ENCODE measurements at places on chromosomes 5 and 9.
A peak's percentile ranks its signal among the peaks of the same experiment; 100 is the strongest.

DNA sequence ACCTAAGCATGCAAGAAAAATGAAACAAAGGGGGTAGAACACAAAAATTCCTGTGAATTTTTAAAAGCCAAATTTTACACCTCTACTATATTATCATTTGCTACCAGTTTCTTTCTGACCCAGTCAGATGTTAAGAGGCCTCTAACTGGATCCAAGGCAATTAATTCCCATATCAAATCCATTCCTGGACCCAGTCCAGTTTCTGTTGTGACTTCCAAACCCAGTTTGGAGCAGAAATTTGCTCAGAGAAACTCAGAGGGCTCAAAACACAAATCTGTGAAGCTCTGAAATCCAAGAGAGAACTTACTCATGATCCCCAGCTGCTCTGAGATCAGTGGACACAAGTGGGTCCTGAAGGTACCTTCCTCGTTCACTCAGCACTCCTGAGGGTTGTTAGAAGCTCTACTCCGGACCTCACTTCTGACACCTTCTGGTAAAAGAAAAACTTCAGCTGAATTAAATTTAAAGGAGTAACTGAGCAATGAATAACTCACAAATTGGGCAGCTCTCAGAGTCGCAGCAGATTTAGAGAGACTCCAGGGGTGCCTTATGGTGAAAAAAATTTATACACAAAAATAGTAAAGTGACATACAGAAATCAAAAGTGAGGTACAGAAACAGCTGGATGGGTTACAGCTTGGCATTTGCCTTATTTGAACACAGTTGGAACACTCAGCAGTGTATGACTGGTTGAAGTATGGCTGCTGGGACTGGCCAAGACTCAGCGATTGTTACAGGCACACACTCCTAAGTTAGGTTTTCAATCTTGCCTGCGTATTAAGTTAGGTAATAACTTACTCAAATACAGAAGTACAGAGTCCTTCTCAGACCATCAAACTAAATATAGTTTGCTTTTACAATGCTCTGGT lies 32.4 kb downstream of the INSL4 start:
- peak; percentile 23 for DNase-seq

DNA sequence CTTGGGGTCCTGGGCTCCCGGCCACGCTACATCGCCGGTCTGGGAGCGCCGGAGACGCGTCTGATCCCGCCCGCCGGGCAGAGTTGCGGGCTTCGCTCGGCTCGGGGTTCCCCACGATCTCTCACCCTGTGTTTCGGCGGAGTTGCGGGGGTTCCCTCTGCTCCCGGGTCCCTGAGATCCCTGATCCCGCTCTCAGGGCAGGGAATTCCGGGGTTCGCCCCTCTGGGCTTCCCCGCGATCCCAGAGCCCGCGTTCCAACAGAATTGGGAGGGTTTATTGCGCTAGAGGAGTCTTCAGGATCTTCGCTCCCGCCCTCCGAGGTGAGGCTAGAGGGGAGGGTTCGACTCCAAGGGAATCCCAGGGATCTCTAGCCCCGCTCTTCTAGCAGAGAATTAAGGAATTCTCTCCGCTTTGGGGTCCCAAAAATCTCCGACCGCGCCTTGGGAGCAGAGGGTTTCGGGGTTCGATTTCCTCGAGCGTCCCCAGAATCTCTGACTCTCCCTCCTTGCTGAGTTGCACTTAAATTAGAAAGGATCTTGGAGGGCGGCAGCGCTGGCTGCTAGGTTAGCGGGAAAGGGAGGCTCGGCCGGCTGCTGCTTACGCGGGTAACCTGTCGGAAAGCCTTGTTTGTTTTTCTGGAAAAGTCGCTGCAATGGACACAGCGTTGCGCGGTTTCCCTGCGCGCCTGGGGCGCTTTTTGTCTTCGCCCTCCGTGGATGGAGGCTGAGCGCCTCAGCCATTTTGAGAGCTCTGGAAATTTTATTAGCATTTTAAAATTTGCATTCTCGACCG lies 1.3 kb downstream of the DMRT1 start:
- DNase-seq = no peak

GRCh38 chr5:122471031-122471751 lies 159.2 kb downstream of the SNCAIP start:
- DNase-seq = no peak

- no peak for DNase-seq
These were observed 30.9 kb upstream of the IRX4 start for GRCh38 chr5:1913578-1913977.

DNA sequence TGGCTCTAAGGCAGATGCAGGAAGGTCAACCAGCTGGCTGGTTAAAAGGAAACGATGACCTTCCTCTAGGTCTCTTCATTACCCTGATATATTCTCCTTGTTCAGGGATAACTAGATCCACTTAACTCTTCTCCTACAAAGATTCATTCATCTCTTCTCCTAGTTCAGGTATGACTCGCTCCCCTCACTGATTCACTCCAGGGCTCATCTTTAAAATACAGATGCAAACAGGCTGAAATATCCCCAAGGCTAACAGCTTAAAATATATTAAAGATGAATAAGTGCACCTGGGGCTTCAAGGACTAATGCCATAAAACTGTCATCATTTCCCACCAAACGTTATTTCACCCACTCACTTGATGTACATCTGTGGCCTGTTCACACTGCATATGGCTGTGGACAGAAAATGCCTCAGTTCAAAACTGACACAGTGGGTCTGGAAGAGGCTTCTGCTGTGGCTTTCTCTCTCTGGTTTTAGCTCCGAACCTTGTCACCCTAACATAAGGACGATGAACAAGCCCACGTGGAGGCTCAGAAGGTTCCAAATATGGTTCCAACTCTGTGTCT lies 366.9 kb downstream of the DEPDC1B start:
- DNase-seq = no peak

GRCh38 chr5:173204185-173204979 lies 30.6 kb downstream of the NKX2-5 start:
- peak; percentile 23 for DNase-seq

DNA sequence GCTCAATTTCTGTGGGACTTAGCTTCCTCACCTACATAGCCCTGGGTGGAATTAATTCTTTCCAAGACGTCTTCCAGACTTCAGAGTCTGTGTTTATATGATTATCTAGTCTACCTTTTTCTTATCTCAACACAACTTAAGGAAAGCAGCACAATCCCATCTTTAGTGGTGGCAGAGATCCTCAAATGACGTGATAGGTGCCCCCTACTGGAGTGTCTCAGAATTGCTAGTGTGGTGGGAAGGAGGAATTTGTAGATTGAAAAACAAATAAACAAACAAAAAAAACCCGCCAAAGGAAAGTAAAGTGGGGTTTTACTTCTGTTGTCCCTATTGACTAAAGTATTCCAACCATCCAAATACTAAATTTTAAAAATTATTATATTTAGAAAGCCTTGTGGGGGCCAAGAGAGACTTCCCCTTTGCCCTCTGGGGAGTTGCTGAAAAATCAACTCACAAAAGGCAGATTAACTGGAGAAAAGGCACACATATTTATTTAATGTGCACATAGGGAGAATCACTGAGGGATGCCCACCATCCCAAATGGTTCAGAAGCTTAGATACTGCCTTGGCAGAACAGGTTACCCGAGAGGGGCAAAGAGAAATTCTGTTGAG lies 283.3 kb downstream of the TMEM167A start:
- peak; percentile 10 for DNase-seq

DNA sequence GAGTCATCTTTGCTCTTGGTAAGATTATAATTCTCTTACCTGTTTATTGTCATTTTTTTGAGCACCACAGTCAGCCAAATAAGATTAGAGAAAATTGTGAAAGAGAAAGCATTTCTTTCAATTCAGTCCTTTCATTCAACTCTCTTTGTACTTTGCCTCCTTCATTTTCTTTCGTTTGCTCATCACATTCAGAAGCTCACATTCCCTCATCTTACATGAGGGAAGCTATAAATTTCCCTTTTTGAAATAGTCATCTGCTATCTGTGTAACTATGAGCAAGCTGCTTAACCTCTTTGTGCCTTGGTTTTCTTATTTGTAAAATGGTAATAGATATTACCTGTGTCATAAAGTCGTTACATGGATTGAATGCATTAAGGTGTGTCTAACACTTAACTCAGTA lies 41.4 kb downstream of the PAM start:
- DNase-seq = no peak
